Stimulated activated CD4-positive, alpha-beta T cell treated with anti-CD3 and anti-CD28 coated beads, Interleukin-2, amount 100 ng/mL, for 4 hours (primary cell): ENCODE measurements at places on chromosomes 16 and 17.
A peak's percentile ranks its signal among the peaks of the same experiment; 100 is the strongest.

DNA sequence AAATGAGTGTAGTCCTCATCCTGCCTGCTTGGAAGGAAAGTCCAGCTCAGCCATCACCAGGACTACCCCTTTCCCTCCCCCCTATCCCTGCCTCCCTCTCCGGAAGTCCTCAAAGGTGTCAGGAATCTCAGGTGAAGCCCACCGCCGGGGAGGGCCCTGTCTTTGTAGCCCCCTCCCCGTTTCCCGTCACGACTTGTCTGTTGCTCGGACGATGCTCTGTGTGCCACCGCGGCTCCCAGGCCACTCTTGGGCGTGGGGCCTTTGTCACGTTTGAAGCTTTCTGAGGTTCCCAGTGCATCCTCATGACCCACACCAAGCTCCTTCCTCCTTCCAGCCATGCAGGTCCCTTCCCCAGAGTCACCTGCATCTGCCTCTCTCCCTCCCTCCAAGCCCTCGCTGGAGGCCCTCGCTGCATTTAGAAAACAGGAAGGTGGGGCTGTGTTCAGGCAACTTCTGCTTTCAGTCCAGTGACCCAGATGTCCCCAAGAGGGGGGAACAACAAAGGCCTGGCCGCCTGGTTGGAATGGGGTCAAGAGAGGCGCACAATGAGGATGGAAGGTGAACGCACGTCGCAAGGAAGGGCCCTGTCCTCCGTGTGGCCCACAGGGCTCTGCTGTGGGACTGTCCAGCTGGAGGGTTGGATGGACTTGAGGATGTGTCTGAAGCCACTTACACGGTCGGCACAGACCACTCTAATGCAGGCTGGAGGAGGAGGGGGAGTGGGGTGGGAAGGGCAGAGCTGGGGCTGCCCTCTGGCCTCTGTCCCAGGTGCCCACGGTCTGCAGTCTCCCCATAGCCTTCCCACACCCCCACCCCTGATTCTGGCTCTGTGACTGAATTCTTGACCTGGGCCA lies 59.9 kb downstream of the OR1D5 start:
- DNase-seq: no peak

GRCh38 chr16:11742093-11742535 lies 543 bp downstream of the TXNDC11 start:
- DNase-seq: peak; percentile 13

DNA sequence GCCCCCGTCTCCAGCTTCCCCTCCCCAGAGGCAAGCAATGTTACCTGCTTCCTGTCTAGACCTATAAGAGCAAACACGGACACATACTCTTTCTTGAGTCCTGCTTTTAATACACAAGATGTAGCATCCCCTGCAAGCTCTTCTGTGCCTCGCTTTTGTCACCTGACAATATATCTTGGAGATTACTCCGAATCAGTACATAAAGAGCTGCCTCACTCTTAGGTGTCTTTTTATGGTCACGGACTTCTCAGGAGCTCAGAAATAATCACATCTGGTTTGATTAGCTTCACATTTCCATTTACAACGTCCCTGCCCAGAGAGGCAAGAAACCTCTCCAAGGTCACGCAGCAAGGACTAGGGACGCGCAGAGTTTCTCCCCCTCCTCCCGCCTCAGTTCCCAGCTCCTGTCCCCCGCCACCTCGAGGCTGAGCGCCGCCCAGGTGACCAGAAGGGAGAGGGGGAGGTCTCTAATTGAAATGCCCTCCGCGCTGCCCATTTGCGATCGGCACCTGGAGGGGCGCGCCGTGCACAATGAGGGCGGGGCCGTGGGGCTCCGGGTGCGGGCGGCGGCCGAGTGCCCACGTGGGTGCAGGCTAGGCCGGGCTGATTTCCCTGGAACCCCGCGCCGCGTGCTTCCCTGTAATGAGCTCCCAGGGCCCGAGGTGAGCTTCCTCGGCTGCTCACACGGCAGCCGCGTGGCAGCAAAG lies 13.8 kb upstream of the SEZ6 start:
- DNase-seq: no peak

GRCh38 chr17:13462146-13462545 lies 139.6 kb downstream of the HS3ST3A1 start:
- DNase-seq: no peak

DNA sequence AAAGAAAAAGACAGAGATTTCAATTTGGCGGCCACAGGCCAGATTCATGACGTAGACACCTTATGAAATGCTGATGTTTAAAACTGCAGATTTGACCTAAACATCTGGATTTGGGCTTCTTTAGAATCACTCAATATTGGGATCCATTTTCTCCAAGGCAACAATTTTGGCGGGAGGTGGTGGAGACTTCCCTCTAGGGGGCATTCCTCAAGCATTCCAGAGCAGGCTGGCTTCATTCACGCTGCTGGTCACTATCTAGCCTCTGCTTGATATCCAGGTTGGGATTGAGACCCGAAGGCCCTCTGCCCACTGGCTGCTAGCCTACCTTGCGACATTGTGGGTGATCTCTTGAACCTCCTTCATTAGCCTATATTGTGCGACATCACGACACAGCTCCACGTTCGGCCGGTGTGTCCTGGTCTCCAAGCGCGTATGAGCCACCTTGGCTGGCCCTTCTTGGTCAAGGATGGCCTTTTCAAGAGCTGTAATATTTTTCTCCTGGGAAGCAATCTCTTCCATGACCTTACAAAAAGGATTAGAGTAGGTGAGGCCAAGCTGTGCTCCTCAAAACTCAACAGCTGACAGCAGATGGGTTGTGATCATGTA lies 24.5 kb downstream of the FBXO39 start:
- DNase-seq: no peak

- no peak for DNase-seq
Measured at GRCh38 chr17:74598346-74599022, 6.4 kb upstream of the CD300LD start.

DNA sequence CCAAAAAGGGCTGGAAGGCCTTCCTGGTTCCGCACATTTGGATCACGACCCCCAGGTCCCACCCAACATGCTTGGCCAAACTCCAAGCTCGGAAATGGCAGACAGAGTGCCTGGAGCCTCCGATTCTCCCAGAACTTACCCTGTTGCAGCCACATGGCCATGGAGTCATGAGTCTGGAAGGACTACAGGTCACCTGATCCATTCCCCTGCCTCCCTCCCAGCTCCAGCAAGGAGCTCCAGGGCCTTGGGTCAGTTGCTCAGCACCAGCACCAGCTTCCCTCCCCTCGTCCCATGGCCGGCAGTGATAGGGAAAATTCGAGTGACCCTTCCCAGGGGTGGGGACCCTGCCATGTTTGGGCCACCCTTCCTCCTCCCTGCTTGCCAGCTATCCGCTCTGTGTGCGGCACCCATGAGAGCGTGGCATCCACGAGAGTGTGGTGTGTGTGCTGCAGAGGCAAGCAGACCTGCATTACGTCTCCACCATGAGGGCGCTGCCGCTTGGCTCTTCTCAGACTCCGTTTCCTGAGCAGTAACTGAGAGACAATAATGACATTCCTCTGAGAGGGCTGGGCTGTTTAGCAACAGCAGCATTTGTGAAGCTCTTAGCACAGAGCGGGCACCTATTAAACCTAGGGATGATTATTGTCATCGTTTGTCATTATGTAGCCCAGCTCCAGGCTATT lies 21.3 kb upstream of the RPL38 start:
- no peak for DNase-seq

DNA sequence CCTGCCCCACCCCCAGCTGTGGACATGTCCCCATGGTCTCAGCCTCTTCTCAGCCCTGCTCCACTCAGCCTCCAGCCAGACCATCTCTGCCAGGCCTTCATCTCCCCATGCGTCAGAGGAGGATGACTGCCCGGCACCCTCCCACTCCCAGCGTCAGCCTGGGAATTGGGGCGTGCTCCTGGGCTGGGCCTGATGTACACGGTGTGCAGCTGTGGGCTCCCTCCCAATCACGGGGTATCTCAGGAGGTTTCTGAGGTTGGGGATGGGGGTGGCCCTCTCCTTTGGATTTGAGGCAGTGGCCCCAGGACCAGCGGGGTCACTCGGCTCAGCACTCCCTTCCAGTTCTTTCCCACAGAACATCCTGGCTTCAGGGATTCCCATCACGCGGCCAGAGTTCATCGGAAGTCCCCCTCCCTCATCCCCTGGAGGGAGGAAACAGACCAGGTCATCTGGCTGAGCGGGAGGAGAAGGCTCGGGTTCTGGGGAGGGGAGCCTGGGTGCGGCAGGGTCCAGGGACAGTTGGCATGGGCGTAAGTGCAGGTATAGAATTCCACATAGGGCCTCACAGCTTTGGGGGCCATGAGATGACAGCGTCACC lies 36.9 kb downstream of the SOCS3 start:
- DNase-seq: no peak

- DNase-seq: no peak
Measured at GRCh38 chr16:23283571-23283970, 18.5 kb upstream of the SCNN1B start.

- DNase-seq: no peak
Measured at GRCh38 chr16:49599704-49600103, 226.1 kb downstream of the C16orf78 start.

DNA sequence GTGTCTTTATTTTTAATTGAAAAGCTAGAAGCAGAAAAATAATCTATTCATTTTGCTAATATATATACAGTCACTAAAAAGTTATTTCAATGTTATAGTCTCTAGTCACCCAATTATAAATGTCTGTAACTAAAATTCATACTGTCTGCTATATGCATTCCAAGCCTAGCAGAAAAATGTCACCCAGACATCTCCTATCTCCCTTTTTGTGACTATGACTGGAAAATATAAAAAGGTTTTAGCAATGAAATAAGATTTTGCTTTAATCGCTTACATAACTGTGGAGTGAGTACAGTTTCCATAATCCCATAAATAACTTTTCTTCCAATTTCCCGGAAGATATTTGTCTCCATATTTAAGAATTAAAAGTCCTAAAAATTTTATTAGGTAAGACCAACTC lies 88.6 kb downstream of the BRIP1 start:
- DNase-seq: no peak

DNA sequence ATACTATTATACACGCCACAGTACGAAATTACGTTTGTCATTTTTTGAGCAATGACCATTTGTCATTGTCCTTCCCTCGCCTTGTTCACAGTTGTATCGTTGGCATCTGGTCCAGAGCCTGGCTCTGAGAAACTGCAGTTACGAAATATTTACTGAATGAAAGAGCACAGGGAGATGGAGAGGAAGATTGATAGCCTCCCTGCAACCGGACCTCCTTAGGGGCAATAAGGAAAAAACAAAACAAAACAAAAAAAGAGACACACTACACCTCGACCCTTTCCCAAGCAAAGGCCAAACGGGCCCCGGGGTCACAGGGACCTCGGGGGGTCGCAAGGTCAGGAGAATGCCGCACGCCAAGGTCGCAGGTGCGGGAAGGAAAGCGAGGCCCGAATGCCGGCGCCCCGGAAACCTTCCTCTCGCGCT lies 857 bp downstream of the GOT2 start:
- no peak for DNase-seq

- DNase-seq: no peak
Measured at GRCh38 chr17:6701719-6702118, 11.4 kb downstream of the SLC13A5 start.

DNA sequence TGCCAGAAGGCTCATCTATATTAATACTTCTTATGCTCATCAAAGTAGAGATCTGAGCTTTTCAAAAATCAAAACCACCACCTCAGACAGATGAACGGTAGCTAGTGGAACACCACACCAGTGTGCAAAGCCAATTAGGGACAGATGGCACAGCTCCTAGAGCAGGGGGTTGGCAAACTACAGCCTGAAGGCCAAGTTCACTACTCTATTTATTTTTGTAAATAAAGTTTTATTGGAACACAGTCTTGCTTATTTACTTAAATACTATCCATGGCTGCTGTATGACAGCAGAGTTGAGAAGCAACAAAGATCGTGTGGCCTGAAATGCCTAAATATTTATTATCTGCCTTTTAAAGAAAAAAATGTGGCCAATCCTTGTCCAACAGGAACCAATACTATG lies 56.8 kb downstream of the AMFR start:
- no peak for DNase-seq

GRCh38 chr17:46063241-46063640 lies 64.2 kb downstream of the STH start:
- no peak for DNase-seq

GRCh38 chr16:69250081-69250480 lies 61.1 kb upstream of the VPS4A start:
- DNase-seq: no peak

GRCh38 chr16:1537763-1538289 lies 4.4 kb downstream of the TMEM204 start:
- DNase-seq: no peak

DNA sequence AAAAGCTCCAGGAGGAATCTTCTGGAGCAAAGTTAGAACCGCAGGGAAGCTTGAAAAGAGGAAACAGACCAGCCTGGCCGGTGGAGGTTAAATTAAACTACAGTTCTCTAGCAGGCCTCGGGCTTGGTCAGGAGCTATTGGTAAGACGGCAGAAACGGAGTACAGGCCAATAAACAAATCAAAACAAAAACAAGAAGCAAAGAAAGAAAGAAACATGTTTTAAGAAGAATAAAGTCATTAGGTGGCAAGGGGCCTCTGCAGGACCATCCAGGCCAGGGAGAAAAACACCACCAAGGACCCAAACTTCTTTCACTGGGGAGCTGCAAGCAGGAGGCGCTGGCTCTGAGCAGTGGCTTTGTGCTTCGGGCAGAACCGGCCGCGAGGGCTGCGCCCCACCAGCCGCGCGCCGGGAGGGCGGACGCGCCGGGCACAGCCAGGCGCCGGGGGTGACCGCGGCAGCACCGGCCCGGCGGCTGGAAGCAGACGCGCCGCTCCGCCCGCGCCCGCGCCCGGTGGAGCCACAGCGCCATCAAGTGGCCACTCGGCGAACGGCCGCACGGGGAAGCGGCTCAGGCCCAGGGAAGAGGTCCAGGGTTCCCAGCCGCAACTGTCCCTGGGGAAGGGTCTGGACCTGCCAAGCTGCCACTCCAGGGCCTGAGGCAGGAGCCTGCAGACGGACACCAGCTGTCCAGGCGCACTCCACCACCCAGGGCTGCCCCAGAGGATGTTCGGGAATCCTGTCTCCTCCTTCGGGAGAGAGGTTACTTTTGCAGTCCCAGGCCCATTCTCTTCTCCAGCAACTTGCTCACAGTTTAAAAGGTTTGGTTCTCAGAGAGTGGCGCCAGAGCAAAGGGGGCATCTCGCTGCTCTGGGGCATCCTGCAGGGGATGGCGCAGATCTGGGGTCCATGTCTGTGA lies 419.4 kb downstream of the SOX9 start:
- no peak for DNase-seq

GRCh38 chr16:15502041-15502725 lies 67.8 kb downstream of the BMERB1 start:
- DNase-seq: no peak

DNA sequence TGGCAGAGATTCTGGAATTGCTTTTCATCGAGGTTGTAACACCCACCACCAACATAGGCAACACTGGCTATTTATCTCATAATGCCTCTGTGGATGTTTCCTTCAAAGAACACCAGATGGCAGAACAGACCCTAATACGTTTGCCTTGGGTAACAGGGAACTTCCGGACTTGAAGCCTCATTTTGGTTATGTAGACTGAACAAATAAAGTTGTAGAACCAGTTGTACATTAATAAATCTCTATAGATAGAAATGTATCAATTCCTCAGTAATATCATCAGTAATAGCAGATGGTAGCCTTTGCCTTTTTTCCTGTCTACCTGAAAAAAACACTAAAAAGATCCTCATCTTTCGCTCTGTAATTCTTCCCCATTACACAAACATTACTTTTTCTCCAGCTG lies 25.9 kb upstream of the APOH start:
- peak; percentile 20 for DNase-seq
